ENCODE measurements at places on chromosomes 4 and X.

DNA sequence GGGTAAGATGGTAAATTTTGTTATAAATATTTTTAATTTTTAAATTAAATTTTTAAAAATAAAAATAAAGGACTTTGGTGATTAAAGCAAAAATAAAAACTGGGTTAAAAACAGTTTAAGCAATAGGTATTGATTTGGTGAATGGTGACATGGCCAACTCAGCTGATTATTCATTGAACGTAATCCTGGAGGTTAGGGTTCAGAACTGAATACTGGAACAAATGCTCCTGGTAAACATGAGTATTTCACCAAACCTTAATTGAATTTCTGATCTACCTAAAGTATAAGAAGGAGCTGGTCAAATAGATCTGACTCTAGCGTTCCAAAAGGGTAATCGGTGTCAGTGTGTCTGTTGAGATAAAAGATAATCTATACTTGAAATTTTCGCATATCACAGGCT lies 141.8 kb downstream of the SHROOM3 start:
- no peak overlapping the region for H3K4me3 ChIP-seq
- H3K36me3 ChIP-seq, result peaks cover 6% of the 10 kb centered on the region
- no peaks in the 10 kb centered on the region for H3K27me3 ChIP-seq

GRCh38 chr4:158155656-158156356 lies 17.0 kb downstream of the GASK1B start:
- no peak for DNase-seq
- no peaks in the 10 kb centered on the region for H3K27me3 ChIP-seq
- no peak overlapping the region for H3K27ac ChIP-seq
- H3K36me3 ChIP-seq, result peaks cover 25% of the 10 kb centered on the region

- peaks cover 51% of the 10 kb centered on the region for H3K4me1 ChIP-seq
- no peak for DNase-seq
- no peaks in the 10 kb centered on the region for H3K27me3 ChIP-seq
Measured at GRCh38 chrX:121161501-121161933, 114.1 kb downstream of the GLUD2 start.

- peaks cover 42% of the 10 kb centered on the region for H3K27me3 ChIP-seq
- no peak overlapping the region for H3K27ac ChIP-seq
- no peaks in the 10 kb centered on the region for H3K4me1 ChIP-seq
- no peak overlapping the region for H3K4me3 ChIP-seq
- no peaks in the 10 kb centered on the region for H3K36me3 ChIP-seq
Measured at GRCh38 chr4:80362578-80363181, 27.1 kb downstream of the CFAP299 start.

DNA sequence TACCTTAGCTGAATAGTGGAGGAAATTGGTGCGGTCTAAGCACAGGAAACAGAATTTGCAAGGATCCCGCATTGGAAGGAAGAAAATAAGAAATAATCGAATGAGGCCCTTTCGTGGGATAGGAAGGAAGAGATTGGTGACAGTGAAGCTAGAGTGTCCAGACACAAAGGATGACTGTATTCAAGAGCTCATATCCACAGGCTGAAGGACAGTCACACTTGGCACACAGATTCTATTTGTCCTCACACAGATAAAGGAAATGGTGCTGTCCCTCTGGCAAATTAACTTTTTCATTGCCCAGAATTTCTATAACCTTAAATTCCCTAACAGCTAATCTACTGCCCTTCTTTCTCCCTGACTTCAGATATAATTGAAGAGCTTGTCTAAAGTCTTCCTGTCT lies 2188.9 kb upstream of the TENM3 start:
- peaks cover 45% of the 10 kb centered on the region for H3K27me3 ChIP-seq
- H3K4me3 ChIP-seq, result peak overlapping the region; percentile 32
- no peak overlapping the region for H3K27ac ChIP-seq
- H3K36me3 ChIP-seq, result no peaks in the 10 kb centered on the region

GRCh38 chr4:65667506-65668041 lies 2.7 kb downstream of the EPHA5 start:
- peaks cover 21% of the 10 kb centered on the region for H3K4me1 ChIP-seq
- H3K27ac ChIP-seq, result no peak overlapping the region
- DNase-seq, result no peak
- H3K36me3 ChIP-seq, result no peaks in the 10 kb centered on the region
- H3K4me3 ChIP-seq, result peak overlapping the region; percentile 69

DNA sequence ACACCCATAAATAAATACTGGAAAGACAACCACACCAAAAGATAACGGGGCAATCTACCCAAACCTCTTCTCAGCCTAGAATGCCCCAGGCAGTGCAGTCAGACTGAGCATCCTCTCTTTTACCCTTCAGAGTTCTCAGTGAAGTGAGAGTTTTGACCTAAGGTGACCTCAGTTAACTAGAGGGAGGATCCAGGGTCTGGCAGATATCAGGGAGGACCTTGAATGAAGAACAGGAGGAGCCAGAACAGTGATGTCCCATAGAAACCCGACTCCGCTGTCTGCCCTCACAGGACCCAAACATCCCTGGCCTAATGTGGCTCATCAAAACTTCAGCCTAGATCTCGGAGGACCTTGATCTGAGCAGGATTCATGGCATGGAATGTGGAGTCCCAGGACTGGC lies at the start of gene MAGEB3:
TSS of gene MAGEB3 (plus strand) at position 263 of the 400 bp plus-strand sequence. CDS start 5,268 bp downstream, outside the sequence.
- no peak within 1 kb of the TSS for H3K27ac ChIP-seq
- DNase-seq, result no peak
- no peaks in the 10 kb centered on the region for H3K4me1 ChIP-seq
- H3K4me3 ChIP-seq, result no peak within 1 kb of the TSS
- no peaks in the 10 kb centered on the region for H3K27me3 ChIP-seq
- H3K36me3 ChIP-seq, result no peaks in the 10 kb centered on the region

DNA sequence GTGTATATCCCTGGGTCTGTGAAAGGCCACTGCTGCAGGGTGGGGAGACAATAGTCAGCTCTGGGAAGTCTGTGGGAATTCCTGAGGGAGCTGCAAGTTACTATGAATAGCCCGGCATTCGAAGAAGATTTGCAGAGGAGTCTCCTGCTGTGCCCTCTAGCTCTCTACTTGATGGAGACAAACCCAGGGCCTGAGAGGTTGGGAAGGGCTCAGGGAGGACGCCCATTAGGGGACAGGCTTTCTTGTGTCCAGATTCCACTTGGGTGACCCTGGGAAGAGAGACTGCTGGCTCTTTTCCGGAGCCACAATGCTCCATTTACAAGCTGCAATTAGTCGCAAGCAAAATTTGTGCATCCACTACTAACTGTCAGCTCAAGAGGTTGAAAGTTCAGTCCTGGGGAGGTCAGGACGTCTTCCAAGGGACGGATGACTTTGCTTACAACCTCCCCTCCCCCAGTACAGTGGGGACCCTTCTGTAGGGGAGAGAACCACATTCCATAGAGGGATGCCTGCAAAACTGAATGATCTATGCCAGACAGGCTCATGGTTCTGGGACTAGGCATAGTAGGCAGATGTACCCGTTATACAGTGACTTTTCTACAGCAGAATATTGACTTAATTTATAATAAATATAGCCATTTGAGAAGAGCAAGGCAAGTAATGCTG lies 48.2 kb upstream of the PHOX2B start:
- peak overlapping the region; percentile 6 for H3K4me3 ChIP-seq
- peaks cover 55% of the 10 kb centered on the region for H3K27me3 ChIP-seq
- H3K27ac ChIP-seq, result no peak overlapping the region
- H3K4me1 ChIP-seq, result peaks cover 24% of the 10 kb centered on the region

DNA sequence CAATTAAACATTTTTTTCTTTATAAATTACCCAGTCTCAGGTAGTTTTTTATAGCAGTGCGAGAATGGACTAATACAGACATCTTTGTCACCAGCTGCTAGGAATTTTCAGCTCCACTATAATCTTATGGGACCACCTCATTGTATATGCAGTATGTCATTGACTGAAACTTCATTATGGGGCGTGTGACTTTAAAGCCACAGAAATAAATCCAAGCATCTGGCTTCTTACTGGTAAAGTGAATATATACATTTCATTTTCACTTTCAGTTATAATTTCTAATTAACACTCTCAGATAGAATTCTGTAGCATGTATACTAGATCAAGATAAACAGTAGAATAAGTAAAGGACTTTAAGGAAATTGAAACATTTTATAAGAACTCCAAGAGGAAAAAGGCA lies 21.9 kb downstream of the IL15 start:
- DNase-seq, result no peak
- H3K36me3 ChIP-seq, result no peaks in the 10 kb centered on the region
- no peaks in the 10 kb centered on the region for H3K27me3 ChIP-seq
- no peak overlapping the region for H3K27ac ChIP-seq
- H3K4me1 ChIP-seq, result peaks cover 4% of the 10 kb centered on the region

DNA sequence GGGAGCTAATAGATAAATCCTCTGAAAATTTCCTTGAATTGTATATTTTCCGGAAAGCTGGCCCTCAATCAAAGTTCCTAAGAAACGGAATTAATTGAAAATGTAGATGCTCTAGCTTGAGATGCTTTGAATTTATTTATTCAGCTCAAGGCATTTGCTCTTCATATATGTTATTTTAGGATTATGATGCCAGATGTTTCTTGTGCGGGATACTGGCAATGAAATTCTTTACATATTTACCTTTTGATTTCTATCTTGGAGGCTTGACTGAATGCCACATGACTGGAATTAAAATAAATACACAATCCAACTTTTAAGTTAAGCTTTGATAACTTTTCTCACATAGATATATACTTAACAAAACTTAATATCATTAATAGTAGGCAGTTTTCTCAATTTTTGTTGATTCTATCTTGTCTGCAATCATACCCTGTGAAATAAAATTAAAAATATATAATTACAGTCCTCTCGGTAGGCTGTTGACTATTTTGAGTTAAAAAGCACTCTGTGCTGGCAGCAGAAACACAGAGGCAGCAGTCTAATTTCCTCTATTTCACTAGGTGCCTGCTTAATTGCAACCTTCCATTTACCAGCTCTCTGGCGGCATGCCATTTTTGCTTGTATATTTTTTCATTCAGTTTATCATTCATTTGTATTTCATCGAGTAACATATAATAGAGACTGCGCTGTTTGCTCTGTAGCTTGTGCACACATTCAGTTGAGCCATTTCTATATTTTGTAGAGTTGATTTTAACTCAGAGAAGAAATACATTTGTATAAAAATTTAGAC lies 991.5 kb downstream of the ADGRL3 start:
- no peaks in the 10 kb centered on the region for H3K4me1 ChIP-seq
- no peak for DNase-seq
- H3K36me3 ChIP-seq, result no peaks in the 10 kb centered on the region
- H3K4me3 ChIP-seq, result no peak overlapping the region
- no peak overlapping the region for H3K27ac ChIP-seq

- H3K4me1 ChIP-seq, result no peaks in the 10 kb centered on the region
- no peak overlapping the region for H3K4me3 ChIP-seq
- H3K27me3 ChIP-seq, result no peaks in the 10 kb centered on the region
- peaks cover 15% of the 10 kb centered on the region for H3K36me3 ChIP-seq
- no peak overlapping the region for H3K27ac ChIP-seq
- no peak for DNase-seq
Measured at GRCh38 chr4:161256172-161256571, 907.6 kb downstream of the FSTL5 start.

GRCh38 chr4:65383589-65384305 lies 286.5 kb downstream of the EPHA5 start:
- no peaks in the 10 kb centered on the region for H3K27me3 ChIP-seq
- H3K27ac ChIP-seq, result no peak overlapping the region
- no peaks in the 10 kb centered on the region for H3K36me3 ChIP-seq
- H3K4me1 ChIP-seq, result no peaks in the 10 kb centered on the region
- no peak for DNase-seq

DNA sequence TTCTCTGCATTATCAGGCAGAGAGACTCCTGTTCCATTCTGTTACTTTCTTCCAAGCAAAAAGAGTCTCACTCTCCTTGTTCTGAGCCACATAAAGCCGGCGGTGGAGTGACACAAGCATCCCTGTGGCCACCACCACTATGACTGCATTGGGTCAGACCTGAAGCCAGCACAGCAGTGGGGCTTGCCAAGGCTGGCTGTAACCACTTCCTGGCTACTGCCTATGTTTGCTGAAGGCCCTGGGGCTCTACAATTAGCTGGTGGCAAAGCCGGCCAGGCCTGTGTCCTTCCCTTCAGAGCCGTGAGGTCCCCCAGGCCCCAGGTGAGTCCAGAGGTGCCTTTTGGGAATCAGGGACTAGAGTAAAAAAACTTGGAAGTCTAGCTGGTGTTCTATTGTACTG lies 31.8 kb downstream of the PLAC8 start:
- no peak overlapping the region for H3K27ac ChIP-seq
- no peak for DNase-seq
- no peaks in the 10 kb centered on the region for H3K36me3 ChIP-seq
- no peaks in the 10 kb centered on the region for H3K4me1 ChIP-seq
- H3K4me3 ChIP-seq, result no peak overlapping the region
- H3K27me3 ChIP-seq, result no peaks in the 10 kb centered on the region

GRCh38 chr4:73832651-73833237 lies 3.7 kb upstream of the CXCL6 start:
- H3K27ac ChIP-seq, result no peak overlapping the region
- peaks cover 17% of the 10 kb centered on the region for H3K27me3 ChIP-seq
- DNase-seq, result no peak
- H3K36me3 ChIP-seq, result peaks cover 2% of the 10 kb centered on the region
- H3K4me1 ChIP-seq, result peaks cover 12% of the 10 kb centered on the region
- no peak overlapping the region for H3K4me3 ChIP-seq

DNA sequence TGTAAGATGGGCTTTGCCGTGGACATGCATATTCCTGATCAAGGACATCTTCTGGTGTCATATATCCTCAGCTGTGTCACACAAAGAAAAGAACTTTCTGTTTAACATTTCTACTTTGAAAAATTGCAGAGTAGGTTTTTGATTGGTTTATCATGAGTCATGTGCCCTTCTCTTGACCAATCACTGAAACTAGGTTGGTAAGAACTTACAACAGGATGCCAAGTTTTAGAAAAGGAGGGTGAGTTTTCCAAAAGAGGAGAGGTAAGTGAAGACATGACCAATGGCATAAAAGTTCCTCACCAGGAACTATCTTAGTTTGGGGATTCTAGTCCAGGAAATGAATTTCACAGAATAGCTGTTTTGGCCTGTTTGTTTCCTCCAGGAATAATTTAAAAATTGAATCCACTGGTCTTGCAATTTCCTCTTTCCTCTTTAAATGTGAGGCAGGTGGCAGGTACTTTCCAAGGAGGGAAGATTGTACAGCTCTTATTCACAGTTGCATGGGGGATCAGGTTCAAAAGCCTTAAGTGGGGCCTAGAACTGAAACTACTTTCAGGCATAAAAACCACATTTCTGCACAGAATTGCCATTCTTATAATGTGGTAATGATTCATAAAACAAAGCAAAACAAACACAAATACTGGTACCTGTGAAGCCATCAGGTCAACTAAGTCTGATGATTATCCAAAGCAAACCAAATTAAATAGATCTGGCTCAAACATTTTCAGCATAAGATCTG lies 1114.5 kb upstream of the LCORL start:
- H3K27ac ChIP-seq, result no peak overlapping the region
- no peak overlapping the region for H3K4me3 ChIP-seq
- H3K4me1 ChIP-seq, result peaks cover 12% of the 10 kb centered on the region
- no peak for DNase-seq
- no peaks in the 10 kb centered on the region for H3K27me3 ChIP-seq

All from neural crest cell (in vitro differentiated cells).